WTC11 (cell line): ENCODE measurements at places on chromosomes 16 and 17. TPM values are rescaled to one million over a fixed set of nuclear protein-coding genes. Genes with fewer than 3 reads are reported as not detected.

GRCh38 chr17:44108440-44109311 lies 14.8 kb downstream of the HDAC5 start:
- no peaks in the 10 kb centered on the region for H3K36me3 ChIP-seq
- peak overlapping the region; percentile 33; the same call in 1 of the 2 replicates for H3K27ac ChIP-seq
- H3K4me1 ChIP-seq: peaks cover 41% of the 10 kb centered on the region
- no peak overlapping the region for H3K4me3 ChIP-seq

DNA sequence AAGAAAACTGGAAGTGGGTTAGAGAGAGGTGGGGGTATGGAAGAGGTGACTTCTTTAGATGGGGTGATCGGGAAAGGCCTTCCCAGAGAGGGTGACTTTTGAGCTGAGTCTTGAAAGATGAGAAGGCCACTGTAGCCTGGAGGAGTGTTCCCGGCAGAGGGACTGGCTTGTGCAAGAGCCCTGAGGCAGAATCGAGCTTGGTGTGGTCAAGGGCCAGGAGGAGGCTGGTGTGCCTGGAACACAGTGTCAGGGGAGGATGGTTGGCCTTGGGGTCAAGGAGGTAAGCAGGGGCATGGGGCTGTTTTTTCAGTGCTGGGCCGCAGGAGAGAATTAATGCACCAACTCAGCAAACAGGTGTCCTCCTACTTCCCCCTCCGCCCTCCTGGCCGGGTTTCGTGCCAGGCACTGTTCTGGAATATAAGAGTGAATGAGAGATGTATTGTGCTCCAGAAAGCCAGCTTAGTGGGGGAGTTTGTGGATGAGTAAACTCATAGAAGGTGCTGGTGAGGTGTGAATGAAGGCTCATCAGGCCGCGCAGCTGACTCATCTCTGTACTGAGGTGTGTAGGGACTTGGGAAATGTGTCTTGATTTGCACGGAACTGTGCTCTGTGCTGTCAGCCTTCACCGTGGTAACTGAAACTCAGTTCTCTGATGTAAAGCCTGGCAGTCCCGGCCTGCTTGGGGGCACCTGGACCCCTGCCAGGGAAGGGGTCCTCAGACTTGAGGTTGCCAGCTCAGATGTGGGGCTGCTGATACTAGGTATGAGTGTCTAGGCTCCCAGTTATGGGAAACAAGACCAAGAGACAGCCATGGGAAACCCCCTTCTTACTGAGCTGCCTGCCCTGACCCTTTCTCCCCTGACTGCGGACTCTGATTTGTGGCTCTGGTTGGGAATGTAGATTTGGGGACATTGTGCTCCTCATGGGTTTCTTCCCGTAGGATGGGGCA lies 15.3 kb downstream of the KSR1 start:
- peaks cover 85% of the 10 kb centered on the region for H3K4me1 ChIP-seq

- no peak overlapping the region for H3K4me3 ChIP-seq
- peaks cover 4% of the 10 kb centered on the region for H3K27me3 ChIP-seq
- H3K36me3 ChIP-seq: no peaks in the 10 kb centered on the region
- peaks cover 12% of the 10 kb centered on the region for H3K4me1 ChIP-seq
- DNase-seq: no peak
- H3K27ac ChIP-seq: no peak overlapping the region
Observed at GRCh38 chr16:81436386-81436785, 8.2 kb upstream of the CMIP start.

- H3K36me3 ChIP-seq: no peaks in the 10 kb centered on the region
- no peak overlapping the region for H3K4me3 ChIP-seq
- DNase-seq: no peak
Observed at GRCh38 chr17:81111066-81111465, 54.2 kb upstream of the PVALEF start.

DNA sequence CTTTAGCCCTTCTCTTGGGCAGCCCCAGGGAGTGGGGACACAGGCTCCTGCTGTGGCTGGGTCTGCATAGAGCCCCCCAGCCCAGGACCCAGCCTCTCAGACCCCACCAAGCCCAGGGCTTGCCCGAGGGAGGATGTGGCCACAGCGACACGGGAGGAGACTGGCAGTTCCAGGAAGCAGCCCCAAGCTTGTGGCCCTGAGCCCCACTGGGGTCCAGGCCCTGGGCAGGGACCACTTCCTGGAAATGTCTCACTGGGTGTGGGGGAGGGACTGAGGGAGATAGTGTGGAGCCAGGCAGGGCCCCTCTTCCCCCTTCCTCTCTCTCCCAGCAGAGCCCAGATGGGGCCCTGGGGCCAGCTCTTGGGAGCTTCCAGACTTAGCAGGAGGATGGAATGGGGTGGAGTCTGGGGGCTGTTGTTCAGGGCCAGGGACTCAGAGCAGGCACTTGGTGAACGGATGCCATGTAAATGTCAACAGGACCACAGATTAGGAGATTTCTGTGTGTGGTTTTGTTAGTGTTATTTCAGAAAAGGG lies 35.3 kb downstream of the ADGRG5 start:
- no peak for DNase-seq
- no peaks in the 10 kb centered on the region for H3K4me1 ChIP-seq
- no peak overlapping the region for H3K4me3 ChIP-seq
- H3K27ac ChIP-seq: no peak overlapping the region
- no peaks in the 10 kb centered on the region for H3K36me3 ChIP-seq

GRCh38 chr17:16013943-16014407 lies 14.4 kb downstream of the TTC19 start:
- H3K27ac ChIP-seq: no peak overlapping the region
- no peaks in the 10 kb centered on the region for H3K27me3 ChIP-seq
- H3K4me3 ChIP-seq: no peak overlapping the region
- H3K36me3 ChIP-seq: peaks cover 62% of the 10 kb centered on the region
- DNase-seq: no peak
- peaks cover 7% of the 10 kb centered on the region for H3K4me1 ChIP-seq

DNA sequence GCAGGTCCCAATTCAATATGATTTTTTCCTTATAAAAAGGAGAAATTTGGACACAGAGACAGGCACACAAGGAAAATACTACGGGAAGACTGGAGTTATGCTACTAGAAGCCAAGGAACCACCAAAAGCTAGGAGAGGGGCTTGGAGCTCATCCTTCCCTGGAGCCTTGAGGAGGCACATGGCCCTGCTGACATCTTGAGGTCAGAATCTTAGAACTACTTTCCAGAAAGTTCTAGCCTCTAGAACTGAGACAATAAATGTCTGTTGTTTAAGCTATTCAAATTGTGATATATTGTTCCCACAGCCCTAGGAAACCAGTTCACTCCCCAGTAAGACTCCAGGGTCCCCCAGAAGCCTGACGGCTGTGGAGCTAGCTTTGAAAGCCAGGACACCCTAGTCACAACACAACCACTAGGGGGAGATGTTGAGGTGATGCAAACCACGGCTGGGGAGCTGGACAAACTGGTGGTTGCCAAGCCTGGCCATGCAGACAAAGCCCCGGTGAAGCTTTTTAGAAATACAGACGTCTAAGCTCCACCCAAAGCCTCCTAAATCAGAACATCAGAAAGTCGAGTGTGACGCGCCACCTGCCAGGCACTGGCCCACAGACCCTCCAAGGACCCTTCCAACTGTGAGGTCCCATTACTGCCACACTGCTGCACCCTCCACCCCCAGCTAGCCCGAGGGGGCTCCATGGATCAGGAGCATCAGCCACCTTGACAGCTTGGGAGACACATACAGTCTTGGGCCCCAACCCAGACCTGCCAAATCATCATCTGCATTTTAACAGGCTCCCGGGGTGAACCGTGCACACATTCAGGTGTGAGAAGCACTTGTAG lies 106.4 kb downstream of the SLC39A11 start:
- DNase-seq: peak; percentile 78
- H3K36me3 ChIP-seq: no peaks in the 10 kb centered on the region
- no peaks in the 10 kb centered on the region for H3K27me3 ChIP-seq
- no peak overlapping the region for H3K4me3 ChIP-seq
- H3K4me1 ChIP-seq: peaks cover 5% of the 10 kb centered on the region; the same call in 1 of the 2 replicates
- no peak overlapping the region for H3K27ac ChIP-seq

- no peak for DNase-seq
- H3K4me3 ChIP-seq: no peak overlapping the region
- no peaks in the 10 kb centered on the region for H3K27me3 ChIP-seq
- no peak overlapping the region for H3K27ac ChIP-seq
- no peaks in the 10 kb centered on the region for H3K4me1 ChIP-seq
- H3K36me3 ChIP-seq: peaks cover 12% of the 10 kb centered on the region
Observed at GRCh38 chr16:89142474-89143195, 28.9 kb upstream of the CDH15 start.

GRCh38 chr17:11889266-11889665 lies 108.0 kb downstream of the ZNF18 start:
- H3K36me3 ChIP-seq: peaks cover 12% of the 10 kb centered on the region
- no peak for DNase-seq
- H3K27ac ChIP-seq: no peak overlapping the region
- peaks cover 3% of the 10 kb centered on the region; the same call in 1 of the 2 replicates for H3K27me3 ChIP-seq

GRCh38 chr17:64441772-64442540 lies 7.0 kb upstream of the MILR1 start:
- no peak overlapping the region for H3K4me3 ChIP-seq
- H3K36me3 ChIP-seq: peaks cover 29% of the 10 kb centered on the region
- H3K27me3 ChIP-seq: peaks cover 8% of the 10 kb centered on the region
- DNase-seq: no peak
- no peaks in the 10 kb centered on the region for H3K4me1 ChIP-seq
- no peak overlapping the region for H3K27ac ChIP-seq

DNA sequence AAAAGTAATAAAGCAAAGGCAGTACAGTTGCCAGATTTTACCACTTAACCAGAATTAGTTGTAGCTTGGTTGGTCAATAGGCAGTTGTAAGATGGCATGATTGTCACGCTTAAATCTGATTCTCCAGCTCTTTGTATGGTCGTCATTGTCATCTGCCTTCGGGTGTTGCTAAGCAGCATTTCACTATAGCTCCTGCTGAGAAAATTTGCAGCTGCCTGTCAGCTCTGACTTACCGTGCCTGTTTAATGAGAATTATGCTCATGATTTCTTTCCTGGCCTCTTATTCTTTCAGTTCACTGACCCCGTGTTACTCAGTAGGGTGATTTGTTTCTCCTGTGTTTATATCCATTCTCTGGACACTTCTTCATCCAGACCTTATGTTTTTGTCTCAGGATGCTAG lies 66.7 kb downstream of the TANGO6 start:
- peaks cover 14% of the 10 kb centered on the region for H3K4me1 ChIP-seq
- no peak overlapping the region for H3K27ac ChIP-seq
- H3K27me3 ChIP-seq: no peaks in the 10 kb centered on the region

DNA sequence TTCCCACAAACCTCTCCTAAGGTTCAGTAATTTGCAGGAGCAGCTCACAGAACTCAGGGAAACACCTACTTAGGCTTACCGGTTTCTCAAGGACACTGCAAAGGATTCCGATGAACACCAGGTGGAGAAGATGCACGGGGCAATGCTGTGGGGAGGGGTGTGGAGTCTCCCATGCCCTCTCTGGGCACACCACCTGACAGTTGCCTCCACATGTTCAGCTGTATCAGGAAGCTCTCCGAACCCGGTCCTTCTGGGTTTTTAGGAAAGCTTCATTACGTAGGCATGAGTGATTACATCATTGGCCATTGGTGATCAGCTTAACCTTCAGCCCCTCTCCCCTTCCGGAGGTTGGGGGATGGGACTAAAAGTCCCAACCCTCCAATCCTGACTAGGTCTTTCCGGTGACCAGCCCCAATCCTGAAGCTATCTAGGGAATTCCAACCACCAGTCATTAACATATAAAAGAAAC lies 21.6 kb downstream of the C17orf58 start:
- peak; percentile 84 for DNase-seq
- H3K27ac ChIP-seq: peak overlapping the region; percentile 100
- no peaks in the 10 kb centered on the region for H3K27me3 ChIP-seq
- H3K36me3 ChIP-seq: peaks cover 16% of the 10 kb centered on the region
- H3K4me3 ChIP-seq: peak overlapping the region; percentile 85

DNA sequence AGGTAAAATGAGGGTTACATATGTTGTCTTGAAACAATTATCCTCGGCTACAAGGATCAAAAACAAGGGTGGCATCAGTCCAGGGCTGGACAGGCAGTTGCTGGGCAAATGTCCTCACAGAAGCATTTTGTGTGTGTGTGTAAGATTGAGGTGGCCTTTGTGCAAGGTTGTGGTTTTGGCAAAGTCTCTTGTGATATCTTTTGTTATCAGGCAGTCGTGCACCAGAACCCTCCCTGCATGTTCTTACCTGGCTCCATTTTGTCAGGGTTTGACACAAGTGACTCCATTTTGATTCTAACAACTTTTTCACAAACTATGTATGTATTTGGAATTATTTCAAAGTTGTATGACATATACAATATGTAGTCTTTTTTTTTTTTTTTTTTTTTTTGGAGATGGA lies 20.0 kb downstream of the CHAD start:
- DNase-seq: no peak
- H3K36me3 ChIP-seq: no peaks in the 10 kb centered on the region
- H3K4me3 ChIP-seq: no peak overlapping the region
- H3K27ac ChIP-seq: no peak overlapping the region
- H3K4me1 ChIP-seq: peaks cover 2% of the 10 kb centered on the region

DNA sequence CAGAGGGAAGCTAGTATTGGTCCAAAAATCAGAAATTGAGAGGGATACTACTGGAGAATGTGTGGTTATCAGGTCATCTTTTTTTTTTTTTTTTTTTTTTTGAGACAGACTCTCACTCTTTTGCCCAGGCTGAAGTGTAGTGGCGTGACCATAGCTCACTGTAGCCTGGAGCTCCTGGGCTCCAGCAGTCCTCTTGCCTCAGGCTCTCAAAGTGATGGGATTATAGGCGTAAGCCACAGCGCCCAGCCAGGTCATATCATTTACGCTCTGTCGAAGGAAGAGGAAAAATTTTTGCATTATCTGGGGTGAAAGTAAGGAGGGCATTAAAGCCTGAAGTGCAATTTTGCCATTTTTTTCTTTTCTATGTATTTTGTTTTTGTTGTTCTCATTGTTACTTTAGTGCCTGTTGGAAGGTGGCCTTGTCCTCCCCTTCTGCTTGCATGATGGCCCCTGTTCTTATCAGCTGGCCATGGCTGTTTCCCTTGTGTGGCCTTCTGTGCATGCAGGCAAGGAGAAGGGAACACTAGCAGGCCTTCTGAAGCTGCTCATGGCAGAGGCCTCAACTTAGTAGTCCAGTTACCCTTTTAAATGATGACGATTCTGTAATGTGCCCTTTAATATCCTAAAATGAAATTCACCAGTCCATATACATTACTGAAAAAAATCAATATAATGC lies 118.3 kb downstream of the SPECC1 start:
- H3K4me1 ChIP-seq: peaks cover 8% of the 10 kb centered on the region
- no peak overlapping the region for H3K4me3 ChIP-seq
- H3K27me3 ChIP-seq: no peaks in the 10 kb centered on the region

- no peaks in the 10 kb centered on the region for H3K27me3 ChIP-seq
- no peaks in the 10 kb centered on the region for H3K36me3 ChIP-seq
- 0 out of 2 replicates have a peak, but pooled peaks cover 5% of the 10 kb centered on the region for H3K4me1 ChIP-seq
- no peak overlapping the region for H3K27ac ChIP-seq
- H3K4me3 ChIP-seq: no peak overlapping the region
Observed at GRCh38 chr16:83137894-83138293, 511.1 kb downstream of the CDH13 start.

The PRSS33 gene
- total RNA-seq: 0.18 to 0.44 TPM (median 0.24 TPM) in 3 replicates

The TP53TG3B gene
- total RNA-seq: not detected in 3 replicates

The HSF5 gene
- total RNA-seq: 0.07 to 0.11 TPM (median 0.09 TPM) in 3 replicates

The ALDOA gene
- total RNA-seq: 1,537 to 1,958 TPM (median 1,913 TPM) in 3 replicates

The BTBD17 gene
- total RNA-seq: 0.94 to 2.1 TPM (median 2.0 TPM) in 3 replicates

The TBC1D3B gene
- total RNA-seq: 6.3 to 7.9 TPM (median 7.7 TPM) in 3 replicates

The SRCIN1 gene
- 10.7 to 17.3 TPM (median 11.1 TPM) in 3 replicates for total RNA-seq

The ETV4 gene
- total RNA-seq: 147 to 195 TPM (median 147 TPM) in 3 replicates

The CDH3 gene
- 128 to 142 TPM (median 136 TPM) in 3 replicates for total RNA-seq
